Activated gamma-delta T cell treated with Interleukin-2 at 50 U/mL for 16 hours (primary cell): ENCODE measurements at places on chromosomes 1 and 21.

- peak; percentile 25 for DNase-seq
These were observed 930 bp downstream of the CDC14A start for GRCh38 chr1:100353071-100353801.

- DNase-seq, result peak; percentile 7
These were observed 514 bp downstream of the S1PR1 start for GRCh38 chr1:101237229-101237837.

- DNase-seq, result no peak
These were observed 31.6 kb downstream of the AGT start for GRCh38 chr1:230682274-230682673.

- DNase-seq, result no peak
These were observed 22.9 kb upstream of the MTF2 start for GRCh38 chr1:93056214-93056613.

DNA sequence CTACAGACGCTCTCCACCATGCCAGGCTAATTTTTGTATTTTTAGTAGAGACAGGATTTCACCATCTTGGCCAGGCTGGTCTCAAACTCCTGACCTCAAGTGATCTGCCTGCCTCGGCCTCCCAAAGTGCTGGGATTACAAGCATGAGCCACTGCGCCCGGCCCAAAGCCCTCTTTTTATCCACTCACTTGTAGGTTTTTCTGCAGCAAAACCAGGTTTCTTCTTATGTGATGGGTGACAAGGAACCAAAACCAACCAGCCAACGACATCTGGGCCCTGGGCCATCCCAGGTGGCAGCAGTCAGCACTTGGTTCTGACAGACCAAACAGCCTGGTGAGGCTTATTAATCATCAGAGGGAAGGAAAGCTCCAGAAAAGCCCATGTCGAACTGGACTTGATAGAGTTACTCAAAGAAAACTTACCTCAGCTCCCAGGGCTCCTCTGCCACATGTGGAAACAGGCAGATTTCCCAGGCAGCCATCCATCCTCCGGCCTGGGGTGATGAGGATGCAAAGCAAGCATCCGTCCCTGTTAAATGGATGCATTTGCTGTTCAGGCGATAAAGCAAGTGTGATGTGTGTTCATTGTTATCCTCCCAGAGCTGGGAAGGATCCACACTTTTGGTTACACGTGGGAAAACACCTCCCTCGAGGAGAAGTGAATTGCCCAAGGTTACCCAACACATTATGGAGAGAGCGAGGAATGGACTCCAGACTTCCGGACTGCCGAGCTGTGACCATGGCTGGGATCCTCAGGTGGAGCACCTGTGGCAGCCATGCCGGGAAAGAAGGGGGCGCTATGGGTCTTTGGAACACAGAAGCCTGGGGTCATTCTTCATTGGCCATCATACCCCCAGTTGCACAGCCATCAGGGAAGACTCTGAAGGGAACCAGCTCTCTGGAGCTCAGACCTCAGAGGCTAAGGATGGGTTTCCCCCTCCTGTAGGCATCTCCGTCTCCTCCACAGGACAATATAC, 118.8 kb downstream of the HUNK start:
- no peak for DNase-seq

DNA sequence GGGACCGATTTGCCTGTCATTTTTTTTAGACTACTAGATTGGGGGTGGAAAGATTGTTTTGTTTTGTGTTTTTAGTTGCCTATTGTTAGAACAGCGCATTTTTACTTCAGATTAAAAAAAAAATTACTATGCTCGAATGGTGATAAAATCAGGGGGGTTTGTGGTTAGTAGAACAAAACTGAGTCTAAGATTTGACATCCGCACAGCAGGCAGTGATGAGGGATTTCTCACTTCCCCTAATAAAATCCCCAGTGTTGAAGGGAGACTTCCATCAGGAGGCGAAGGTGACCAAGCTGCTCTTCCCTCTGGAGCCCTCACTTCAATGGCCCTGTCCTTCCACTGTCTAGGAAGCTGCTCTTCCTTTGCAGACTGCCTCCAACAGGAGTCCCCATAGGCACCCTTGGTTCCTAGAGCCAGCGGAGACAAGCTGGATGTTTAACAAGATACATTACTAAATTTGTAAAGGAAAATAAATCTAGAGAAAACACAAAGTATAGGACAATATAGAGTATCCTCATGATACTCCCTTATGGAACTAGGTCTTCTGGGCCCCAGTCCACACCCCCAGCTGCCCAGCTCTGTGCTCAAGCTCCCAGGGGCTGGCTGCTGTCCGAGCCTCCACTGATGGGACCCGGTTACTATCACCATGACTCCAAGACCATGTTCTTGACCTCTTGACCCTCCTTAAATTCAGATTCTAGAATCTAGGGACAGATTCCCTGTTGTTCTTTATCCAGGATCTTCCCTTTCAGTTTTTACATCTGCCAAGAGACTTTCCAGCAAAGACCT, 31.0 kb downstream of the TENT5C start:
- no peak for DNase-seq

DNA sequence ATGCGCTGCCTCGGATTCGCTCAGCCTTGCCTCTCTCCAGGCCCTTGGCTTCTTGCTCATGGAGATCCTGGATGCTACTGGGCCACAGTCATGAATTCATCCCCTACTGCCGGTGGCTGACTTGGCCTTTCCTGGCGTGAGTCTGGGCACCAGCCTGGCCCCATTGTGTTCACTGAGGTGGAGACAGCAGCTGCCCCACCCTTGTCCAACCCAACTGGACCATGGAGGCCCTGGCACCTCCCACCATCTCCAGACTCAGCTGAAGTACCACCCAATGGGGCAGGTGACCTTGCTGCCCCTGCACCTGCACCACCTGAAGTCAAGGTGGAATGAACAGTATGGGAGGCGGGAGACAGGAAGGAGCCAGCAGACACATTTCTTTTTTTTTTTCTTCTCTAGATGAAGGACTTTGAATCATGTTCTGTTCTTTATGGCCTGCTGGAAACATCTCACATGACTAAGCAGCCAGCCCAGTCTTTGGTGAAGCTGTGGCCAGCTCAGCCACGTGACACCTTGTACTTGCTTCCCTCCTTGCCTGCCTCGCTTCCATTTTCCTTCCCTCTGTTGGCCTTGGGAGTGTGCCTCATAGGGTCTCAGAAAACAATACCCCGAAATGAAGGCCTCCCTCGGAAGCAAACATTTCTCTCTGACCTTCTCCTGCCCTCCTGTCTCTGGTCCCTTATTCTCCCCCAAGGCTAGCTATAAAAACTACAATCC, 3.8 kb upstream of the SLC30A2 start:
- no peak for DNase-seq

- DNase-seq, result no peak
These were observed 23.1 kb downstream of the NPHP4 start for GRCh38 chr1:5969168-5969567.

GRCh38 chr1:198641501-198641900, 2.7 kb downstream of the PTPRC start:
- no peak for DNase-seq

GRCh38 chr21:42202321-42202720, 16.6 kb upstream of the ABCG1 start:
- DNase-seq, result no peak

GRCh38 chr1:6907201-6907600, 121.9 kb downstream of the CAMTA1 start:
- no peak for DNase-seq

DNA sequence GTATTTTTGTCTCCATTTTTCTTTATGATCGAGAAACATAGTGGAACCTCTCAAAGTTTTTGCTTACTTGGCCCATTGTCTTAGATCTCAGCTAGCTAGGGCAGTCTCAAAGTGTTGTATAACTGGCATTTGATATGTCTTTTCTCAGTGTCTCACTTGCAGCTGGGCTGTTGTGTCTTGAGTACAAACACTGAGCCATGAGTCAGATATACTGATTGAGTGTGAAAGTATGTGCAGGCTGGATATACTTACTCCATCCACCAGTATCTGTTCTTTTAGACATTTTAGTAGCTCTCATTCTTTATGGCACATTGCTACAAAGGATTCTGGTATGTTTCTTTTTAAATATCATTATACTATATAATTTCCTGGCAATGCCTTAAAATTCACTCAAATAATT, 14.3 kb upstream of the GPR52 start:
- DNase-seq, result no peak

- DNase-seq, result no peak
These were observed 239.4 kb downstream of the PLPP3 start for GRCh38 chr1:56339786-56340465.

DNA sequence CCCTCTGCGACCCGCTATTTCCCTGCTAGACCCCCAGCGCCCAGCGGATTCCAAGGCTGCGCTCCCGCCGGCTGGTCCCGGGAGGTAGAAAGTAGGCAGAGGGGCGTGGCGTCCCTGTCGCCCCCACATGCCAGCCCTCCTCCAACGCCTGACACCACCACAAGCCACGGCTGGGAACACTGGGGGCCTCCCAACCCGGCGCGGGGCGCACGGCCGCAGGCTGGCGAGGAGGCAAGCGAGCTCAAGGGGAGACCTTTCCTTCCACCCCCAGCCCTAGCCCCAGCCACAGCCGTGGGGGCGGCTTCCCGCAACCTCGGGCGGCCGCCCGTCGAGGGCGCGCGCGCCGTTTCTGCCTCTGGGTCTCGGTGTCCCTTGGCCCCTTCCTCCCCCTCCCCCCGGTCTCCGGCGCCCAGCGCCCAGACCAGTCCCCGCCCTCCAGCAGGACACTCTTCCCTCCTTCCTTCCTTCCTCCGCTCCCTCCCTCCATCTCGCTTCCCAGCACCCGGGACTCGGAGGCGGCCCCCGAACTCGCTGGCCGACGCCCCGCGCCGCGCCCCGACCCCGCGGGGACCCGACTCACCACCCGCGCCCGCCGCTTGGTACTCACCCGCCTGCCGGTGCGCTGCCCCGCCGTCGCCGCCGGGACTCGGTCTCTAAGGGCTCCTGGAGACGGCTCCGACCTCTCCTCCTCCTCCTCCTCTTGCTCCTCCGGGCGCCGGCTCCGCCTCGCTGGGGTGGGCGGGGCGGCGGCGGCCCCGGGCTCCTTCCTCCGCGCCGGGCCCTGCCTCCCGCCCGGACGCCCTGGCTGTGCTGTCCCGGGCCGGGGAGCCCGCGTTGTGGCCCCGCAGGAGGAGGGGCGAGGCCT, at the start of gene GNG12:
Gene GNG12 (minus strand): TSS at position 731 of the 865 bp plus-strand sequence. CDS start 125,781 bp downstream, outside the sequence.
- DNase-seq, result no peak

GRCh38 chr1:184513966-184514365, 127.1 kb downstream of the C1orf21 start:
- DNase-seq, result no peak

DNA sequence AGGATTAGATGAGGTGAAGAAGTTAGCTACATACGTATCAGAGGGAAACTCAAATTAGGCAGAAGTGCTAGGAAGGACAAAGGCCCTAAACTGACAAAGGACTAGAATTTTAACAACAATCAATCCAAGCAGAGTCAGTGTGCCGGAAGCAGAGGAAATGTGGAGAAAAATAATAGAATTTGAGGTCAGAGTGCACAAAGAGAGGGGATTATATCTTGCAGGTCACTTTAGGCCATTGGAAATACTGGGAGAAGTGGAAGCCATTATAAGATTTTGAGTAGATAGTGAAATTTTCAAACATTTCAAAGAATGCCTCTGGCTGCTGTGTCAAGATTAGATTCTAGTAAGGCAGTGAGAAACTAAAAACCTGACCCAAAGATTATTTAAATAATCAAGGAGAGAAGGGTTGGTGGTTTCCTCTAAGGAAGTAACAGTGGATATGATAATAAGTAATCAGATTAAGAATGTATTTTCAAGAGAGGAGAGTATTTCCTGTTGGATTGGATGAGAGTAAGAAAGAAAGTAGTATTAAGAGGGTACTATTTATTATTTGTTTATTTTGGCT, 889.2 kb upstream of the NCAM2 start:
- no peak for DNase-seq
